Foreskin keratinocyte (primary cell): ENCODE measurements at places on chromosomes 12 and 14.

- DNase-seq, result no peak
Measured at GRCh38 chr14:62776300-62776699, 269.0 kb downstream of the KCNH5 start.

GRCh38 chr12:16636435-16637055 lies 30.6 kb upstream of the LMO3 start:
- DNase-seq, result no peak

DNA sequence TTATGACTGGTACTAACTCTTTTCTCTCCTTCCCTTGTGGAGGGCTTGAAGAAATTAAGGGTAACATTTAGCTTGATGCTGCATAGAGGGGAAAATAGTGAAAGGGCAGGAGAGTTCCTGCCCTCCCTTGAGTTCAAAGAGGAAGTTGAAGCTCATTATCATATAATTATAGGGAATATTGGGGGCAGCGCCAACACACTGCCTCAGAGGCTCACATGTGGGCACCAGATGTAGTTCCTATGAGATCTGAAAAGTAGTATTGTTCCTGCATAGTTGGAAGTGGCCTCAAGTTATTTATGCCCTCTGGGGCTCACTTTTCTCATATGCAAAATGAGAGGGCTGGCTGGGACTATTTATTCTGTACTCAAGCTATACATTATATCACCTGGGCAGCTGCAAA lies 33.0 kb upstream of the FGF23 start:
- DNase-seq, result no peak

DNA sequence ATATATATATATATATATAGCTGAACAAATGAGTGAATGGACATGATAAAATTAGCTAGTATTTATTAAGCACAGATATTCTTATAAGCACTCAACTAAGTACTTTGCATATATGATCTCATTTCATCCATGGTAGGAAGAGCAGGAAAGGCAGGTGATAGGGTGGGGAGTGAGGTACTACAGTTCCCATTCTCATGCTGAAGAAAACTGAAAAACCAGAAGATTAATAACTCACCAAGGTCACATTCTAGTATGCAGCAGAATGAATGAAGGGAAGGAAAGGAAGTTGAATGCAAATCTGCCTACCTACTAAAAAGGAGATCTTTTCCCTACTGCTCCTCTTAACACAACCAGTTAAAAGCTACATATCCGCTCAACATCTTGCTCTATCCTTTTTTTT lies 298.1 kb upstream of the TMPO start:
- DNase-seq, result no peak

GRCh38 chr12:111529424-111530368 lies 69.4 kb downstream of the ATXN2 start:
- DNase-seq, result peak; percentile 30

- DNase-seq, result no peak
Measured at GRCh38 chr14:22220427-22220826, 368.6 kb downstream of the DAD1 start.

GRCh38 chr14:102154821-102155549 lies 15.3 kb downstream of the WDR20 start:
- no peak for DNase-seq

- peak; percentile 54 for DNase-seq
Measured at GRCh38 chr12:25615119-25615518, 62.0 kb upstream of the LMNTD1 start.

GRCh38 chr12:14393751-14394150 lies 28.3 kb downstream of the ATF7IP start:
- DNase-seq, result no peak

GRCh38 chr12:103690426-103690825 lies 103.4 kb downstream of the STAB2 start:
- no peak for DNase-seq

DNA sequence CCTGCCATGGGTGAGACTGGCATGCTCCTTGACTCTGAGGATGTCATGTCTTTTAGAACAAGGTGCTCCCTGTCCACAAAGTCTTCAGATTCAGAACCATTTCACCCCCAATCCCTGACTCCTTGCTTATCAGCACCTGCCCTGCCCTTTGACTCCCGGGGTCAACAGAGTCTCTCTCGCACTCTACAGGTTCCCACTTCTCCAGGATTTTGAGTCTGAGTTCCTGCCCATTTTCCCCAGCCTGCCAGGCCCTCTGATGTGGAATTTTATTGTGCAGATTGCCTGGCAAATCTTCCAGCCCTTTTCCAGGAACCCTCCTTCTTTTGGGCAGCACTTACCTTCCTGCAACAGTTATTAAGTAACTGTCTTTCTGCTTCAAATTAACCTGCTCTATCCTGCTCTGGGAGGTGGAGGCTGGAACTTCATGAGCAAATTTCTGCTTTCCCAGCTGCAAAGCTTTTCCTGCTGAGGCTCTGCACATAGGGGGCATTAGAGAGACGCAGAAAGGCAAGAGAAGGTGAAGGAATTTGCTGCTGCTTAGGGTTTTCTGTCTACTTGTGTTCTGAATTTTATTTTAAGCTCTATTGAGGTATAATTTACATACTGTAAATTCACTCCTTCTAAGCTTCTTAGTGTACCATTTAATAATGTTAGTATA lies 259.1 kb downstream of the PCNX1 start:
- peak; percentile 39 for DNase-seq

DNA sequence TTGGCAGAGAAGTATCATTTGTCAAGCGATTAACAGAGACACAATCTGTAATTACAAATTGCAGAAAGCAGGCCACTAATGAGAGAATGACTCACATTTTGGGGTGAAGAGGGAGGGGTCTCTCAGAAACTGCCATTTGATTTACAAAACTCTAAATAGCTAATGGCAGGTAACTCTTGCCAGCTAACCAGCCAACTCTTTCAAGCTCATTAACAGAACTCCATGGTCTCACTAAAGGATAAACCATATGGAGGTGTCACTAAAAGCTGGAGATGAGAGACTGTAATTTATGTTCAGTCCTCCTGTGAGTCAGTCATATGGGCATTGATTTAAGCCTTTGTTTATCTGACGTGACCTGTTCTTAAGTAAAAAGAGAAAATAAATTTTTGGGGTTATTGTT lies 336.4 kb downstream of the FOXG1 start:
- DNase-seq, result no peak

DNA sequence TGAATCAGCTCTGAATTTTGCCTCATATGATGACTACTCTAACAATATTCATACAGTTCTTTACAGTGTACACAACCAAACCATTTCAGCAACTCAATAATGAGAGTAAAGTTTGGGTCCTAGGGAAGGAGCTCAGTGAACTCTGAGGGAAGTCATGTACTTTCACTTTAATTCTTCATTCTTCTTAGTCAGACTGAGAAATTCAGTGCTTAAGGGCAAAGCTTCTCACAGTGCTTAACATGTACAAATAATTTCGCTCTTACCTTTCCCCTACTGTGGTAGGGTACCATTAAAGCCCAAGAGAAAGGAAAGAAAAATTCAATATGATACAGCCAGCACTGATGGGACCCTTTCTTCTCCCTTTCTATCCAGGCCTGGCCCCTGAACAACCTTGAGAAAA lies 435.0 kb downstream of the NELL2 start:
- DNase-seq, result no peak

GRCh38 chr14:96162741-96163140 lies 41.9 kb upstream of the BDKRB2 start:
- no peak for DNase-seq

DNA sequence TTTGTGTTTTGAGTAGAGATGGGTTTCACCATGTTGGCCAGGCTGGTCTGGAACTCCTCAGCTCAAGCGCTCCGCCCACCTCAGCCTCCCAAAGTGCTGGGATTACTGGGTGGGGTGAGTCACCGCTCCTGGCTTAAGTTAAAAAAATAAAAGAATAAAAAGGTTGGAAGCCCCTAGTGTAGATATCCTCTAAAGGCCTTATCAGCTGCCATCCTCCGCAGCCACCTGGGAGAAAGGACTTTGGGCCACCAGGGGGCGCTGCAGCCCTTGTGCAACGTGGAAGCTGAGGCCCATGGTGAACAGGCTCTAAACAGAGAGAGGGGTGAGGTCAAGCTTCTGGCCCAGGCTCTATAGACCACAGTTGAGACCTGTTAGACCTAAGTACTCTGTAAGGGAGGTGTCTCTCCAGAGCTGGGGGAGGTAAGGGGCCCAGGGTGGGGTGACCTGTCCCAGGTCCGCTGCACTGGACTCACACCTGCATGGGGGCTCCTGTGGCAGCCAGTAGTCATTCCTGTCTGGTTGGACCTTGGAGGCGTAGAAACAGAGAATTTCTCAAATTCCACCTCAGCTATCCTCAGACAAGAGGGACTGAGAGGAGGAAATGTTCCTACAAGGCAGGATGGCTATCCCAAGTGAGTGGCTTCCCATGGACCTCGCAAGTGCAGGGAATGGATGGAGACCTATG lies 14.0 kb upstream of the RACGAP1 start:
- peak; percentile 78 for DNase-seq

DNA sequence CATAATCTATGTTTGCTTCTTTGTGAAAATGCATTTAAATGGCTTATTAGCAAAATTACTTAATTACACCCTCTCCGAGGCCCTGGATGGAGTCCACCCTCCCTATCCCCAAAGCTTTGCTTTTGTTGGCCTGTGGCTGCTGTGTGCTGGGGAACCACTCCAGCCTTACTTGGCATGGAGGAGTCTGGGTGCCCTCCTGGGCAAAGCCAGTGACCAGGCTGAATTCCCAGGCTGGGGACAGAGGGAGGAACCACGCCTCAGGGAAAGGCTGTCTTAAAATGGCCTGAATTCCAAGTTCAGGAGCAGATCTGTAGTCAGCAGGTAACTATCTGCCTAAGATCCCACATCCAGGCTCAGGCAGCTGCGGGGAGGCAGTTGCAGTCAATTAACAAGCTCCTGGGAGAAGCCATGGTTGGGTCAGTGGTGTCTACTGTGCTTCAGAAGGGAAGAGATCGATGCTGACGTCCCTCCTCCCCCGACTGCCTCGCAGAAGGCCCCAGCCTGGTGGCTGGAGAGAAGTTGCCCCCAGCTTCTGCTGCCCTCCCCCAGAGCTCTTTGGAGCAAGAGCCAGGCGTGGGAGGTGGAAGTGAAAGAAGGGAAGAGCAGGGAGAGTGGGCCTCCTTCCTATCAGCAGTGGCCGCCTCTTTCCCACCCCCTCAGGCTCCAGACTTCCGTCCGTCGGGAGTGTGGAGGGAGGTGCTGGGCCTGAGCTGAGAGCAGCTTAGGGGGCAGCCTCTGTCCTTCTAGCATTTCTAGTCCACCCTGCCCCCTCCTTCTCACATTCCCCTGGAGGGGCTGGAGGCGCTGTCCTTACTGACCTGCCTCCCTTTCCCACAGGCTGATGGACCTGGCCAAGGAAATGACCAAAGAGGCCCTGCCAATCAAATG lies 11.3 kb downstream of the VASH1 start:
- DNase-seq, result no peak

DNA sequence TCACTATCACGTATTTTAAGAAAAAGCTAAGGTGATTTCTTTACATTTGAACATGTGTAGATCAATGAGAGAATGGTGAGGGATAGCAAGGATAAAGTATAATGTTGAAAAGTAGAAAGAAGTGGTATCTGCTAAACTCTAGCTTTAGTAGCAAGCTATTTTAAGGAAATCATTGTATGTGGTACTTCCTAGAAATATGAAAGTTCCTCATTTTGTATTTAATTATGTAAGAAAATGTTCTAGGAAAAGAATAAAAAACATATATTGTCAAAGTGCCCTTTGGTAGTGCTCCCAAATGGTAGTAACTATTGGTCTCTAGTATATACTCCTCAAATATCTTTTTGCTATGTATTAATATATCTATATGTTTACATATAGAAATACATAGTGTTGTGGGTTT lies 35.7 kb downstream of the RAB21 start:
- no peak for DNase-seq

- DNase-seq, result peak; percentile 69
Measured at GRCh38 chr12:8057839-8058238, 8.3 kb downstream of the C3AR1 start.

DNA sequence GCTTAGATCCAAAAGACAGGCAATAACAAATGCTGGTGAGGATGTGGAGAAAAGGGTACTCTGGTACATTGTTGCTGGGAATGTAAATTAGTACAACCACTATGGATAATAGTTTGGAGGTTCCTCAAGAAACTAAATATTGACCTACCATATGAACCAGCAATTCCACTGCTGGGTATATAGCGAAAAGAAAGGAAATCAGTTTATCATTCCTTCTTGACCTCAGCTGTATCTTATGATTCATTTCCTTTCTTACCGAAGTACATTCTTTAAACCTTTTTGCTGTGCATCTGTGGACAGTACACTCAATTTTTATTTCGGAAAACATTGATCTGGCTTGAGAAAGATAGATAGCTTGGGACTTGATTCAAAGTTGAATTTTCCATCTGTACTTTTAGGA lies 183.2 kb upstream of the LRFN5 start:
- DNase-seq, result no peak

- DNase-seq, result peak; percentile 18
Measured at GRCh38 chr12:6494258-6494743, 399 bp downstream of the NCAPD2 start.

- DNase-seq, result no peak
Measured at GRCh38 chr14:52052288-52052943, 16.4 kb downstream of the NID2 start.

- DNase-seq, result no peak
Measured at GRCh38 chr12:89497467-89497866, 27.1 kb downstream of the GALNT4 start.

DNA sequence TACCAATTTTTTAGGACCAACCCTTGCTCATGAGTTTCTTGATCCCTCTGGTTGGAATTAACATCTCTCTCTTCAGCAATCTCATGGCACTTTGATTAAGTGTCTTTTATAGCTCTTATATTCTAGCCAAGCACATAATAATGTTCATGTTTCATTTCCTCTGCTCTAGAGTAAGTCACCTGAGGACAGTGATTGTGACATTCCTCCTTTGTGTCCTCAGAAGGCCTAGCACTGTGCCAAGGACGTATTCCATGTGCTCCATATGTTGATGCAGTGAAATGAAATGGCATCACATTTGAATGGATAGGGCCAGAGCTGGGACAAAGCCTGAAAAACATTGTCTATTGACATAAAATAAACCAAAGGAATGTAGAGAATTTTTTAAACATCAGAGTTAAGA lies 322.8 kb upstream of the PRICKLE1 start:
- no peak for DNase-seq

DNA sequence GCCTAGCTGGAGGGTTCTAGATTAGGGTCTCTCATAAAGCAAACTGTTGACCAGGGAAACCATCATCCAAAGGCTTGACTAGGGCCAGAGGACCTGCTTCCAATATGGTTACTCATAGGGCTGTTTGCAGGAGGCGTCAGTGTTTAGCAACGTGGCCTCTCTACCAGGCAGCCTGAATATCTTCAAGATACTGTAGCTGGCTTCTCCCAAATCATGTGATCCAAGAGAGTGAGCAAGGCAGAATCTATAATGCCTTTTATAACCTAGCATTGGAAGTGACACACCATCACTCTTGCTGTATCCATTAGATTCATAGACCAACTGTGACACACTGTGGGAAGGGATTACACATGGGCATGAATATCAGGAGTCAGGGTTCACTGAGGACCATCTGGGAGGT lies 17.3 kb downstream of the TPH2 start:
- DNase-seq, result no peak

DNA sequence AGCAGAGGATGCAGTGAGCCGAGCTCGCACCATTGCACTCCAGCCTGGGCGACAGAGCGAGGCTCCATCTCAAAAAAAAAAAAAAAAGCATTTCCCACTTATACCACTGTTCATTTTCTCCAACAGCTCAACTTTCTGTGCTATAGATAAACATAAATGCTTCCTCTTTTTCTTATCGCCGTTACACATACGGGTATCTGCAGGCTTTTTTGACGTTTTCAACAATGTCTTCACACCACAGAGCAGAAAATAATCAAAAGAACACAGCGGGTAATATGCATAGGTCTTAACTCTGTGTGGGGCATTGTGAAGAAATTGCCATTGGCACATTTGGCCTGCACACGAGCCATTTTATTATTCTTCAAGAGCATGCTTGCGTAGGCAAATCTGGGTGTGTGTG lies 86.4 kb downstream of the CAPZA3 start:
- DNase-seq, result no peak

GRCh38 chr14:61331992-61332657 lies 10.7 kb downstream of the PRKCH start:
- DNase-seq, result peak; percentile 40
